CD4-positive, alpha-beta memory T cell (primary cell): ENCODE measurements at places on chromosomes 2 and 18. TPM values are rescaled to one million over a fixed set of nuclear protein-coding genes. Genes with fewer than 3 reads are reported as not detected.

SERPINB12 gene
- total RNA-seq = not detected

MAP2 gene
- total RNA-seq = 0.47 TPM

PLEK gene
- 9.1 TPM for total RNA-seq

RSAD2 gene
- 3.8 TPM for total RNA-seq

PARD6G gene
- total RNA-seq = 0.28 TPM

HNMT gene
- total RNA-seq = 0.32 TPM

ALK gene
- total RNA-seq = not detected

CPO gene
- total RNA-seq = not detected

CGREF1 gene
- not detected for total RNA-seq

NT5DC4 gene
- not detected for total RNA-seq

EHD3 gene
- 4.4 TPM for total RNA-seq

RFTN2 gene
- not detected for total RNA-seq

FAM110C gene
- total RNA-seq = 2.1 TPM

NEB gene
- 0.91 TPM for total RNA-seq

- H3K27ac ChIP-seq = no peak overlapping the region
- no peaks in the 10 kb centered on the region for H3K4me1 ChIP-seq
- no peak for DNase-seq
- H3K4me3 ChIP-seq = no peak overlapping the region
- H3K36me3 ChIP-seq = no peaks in the 10 kb centered on the region
Observed at GRCh38 chr18:50398947-50399346, 24.1 kb downstream of the SKA1 start.

- no peaks in the 10 kb centered on the region for H3K27me3 ChIP-seq
- no peaks in the 10 kb centered on the region for H3K36me3 ChIP-seq
- no peak overlapping the region for H3K4me3 ChIP-seq
- no peaks in the 10 kb centered on the region for H3K4me1 ChIP-seq
- no peak overlapping the region for H3K27ac ChIP-seq
Observed at GRCh38 chr18:56067214-56067894, 479.4 kb upstream of the TCF4 start.

DNA sequence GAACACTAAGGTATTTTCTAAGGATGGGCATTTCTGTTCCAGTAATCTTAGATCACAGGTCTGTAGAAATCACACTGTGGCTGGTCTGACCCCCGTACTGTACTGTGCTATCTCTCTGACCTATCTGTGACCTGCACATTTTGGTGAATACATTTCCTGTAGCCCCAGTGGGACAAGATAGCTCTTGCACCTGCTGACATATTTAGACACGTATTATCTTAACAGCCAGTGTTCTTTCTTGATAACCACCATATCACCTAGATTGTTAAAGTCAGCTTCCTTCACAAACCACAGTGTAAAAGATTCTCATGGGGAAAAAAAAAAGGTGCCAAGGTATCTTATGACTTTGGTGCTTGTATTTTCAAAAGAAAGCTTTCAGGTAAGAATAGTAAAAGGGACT lies 39.8 kb upstream of the TMEM247 start:
- peak; percentile 59 for DNase-seq
- H3K4me1 ChIP-seq = peaks cover 30% of the 10 kb centered on the region
- H3K4me3 ChIP-seq = no peak overlapping the region
- H3K27ac ChIP-seq = peak overlapping the region; percentile 25
- no peaks in the 10 kb centered on the region for H3K36me3 ChIP-seq
- no peaks in the 10 kb centered on the region for H3K27me3 ChIP-seq

DNA sequence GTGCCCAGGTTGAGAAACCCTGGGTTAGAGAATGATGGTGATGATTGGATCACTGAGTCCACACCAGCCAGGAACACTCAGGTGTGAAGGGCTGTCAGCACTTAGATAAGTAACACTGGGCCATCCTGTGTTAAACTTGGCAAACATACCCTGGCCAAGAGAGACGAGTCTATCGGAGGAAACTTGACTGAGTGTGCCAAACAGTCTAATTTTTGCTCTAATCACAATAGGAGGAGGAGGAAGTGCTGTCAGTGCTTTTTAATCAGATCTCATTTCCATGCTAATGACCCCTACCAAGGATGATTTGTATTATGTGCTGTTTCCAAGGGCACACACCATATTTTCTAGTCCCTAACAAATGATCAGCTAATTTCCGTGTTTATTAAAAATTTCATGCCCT lies 63.8 kb upstream of the SEC11C start:
- H3K36me3 ChIP-seq = no peaks in the 10 kb centered on the region
- no peaks in the 10 kb centered on the region for H3K27me3 ChIP-seq
- no peak for DNase-seq

- H3K4me3 ChIP-seq = no peak overlapping the region
- no peaks in the 10 kb centered on the region for H3K27me3 ChIP-seq
- no peak for DNase-seq
- peaks cover 7% of the 10 kb centered on the region for H3K4me1 ChIP-seq
- peaks cover 31% of the 10 kb centered on the region for H3K36me3 ChIP-seq
- H3K27ac ChIP-seq = no peak overlapping the region
Observed at GRCh38 chr18:24103320-24104021, 35.4 kb upstream of the CABYR start.

- H3K4me3 ChIP-seq = peak overlapping the region; percentile 44
- H3K27me3 ChIP-seq = no peaks in the 10 kb centered on the region
- H3K36me3 ChIP-seq = peaks cover 48% of the 10 kb centered on the region
- peaks cover 29% of the 10 kb centered on the region for H3K4me1 ChIP-seq
- DNase-seq = peak; percentile 12
Observed at GRCh38 chr2:69902213-69902922, 8.6 kb downstream of the SNRNP27 start.

GRCh38 chr2:155498106-155498505 lies 799.6 kb downstream of the KCNJ3 start:
- H3K27ac ChIP-seq = no peak overlapping the region
- H3K36me3 ChIP-seq = no peaks in the 10 kb centered on the region

- no peaks in the 10 kb centered on the region for H3K36me3 ChIP-seq
- H3K27me3 ChIP-seq = no peaks in the 10 kb centered on the region
- H3K4me3 ChIP-seq = no peak overlapping the region
- H3K27ac ChIP-seq = no peak overlapping the region
- H3K4me1 ChIP-seq = no peaks in the 10 kb centered on the region
Observed at GRCh38 chr2:5020116-5020875, 671.9 kb upstream of the SOX11 start.

GRCh38 chr18:28606686-28607085 lies 429.8 kb upstream of the CDH2 start:
- H3K36me3 ChIP-seq = no peaks in the 10 kb centered on the region
- no peak for DNase-seq
- no peak overlapping the region for H3K27ac ChIP-seq
- no peaks in the 10 kb centered on the region for H3K4me1 ChIP-seq

DNA sequence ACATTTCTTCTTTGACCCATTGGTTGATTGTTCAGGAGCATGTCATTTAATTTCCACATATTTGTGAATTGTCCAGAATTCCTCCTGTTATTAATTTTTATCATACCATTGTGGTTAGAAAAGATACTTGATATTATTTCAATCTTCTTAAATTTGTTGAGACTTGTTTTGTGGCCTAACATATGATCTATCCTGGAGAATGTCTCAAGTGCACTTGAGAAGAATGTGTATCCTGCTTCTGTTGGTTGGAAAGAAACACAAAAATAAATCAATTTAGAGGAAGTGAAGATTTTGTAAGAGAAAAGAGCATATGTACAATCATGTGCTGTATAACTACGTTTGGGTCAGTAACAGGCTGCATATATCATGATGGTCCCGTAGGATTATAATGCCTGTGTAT lies 118.6 kb upstream of the CDC42EP3 start:
- H3K27ac ChIP-seq = no peak overlapping the region
- no peaks in the 10 kb centered on the region for H3K27me3 ChIP-seq
- DNase-seq = no peak
- H3K4me3 ChIP-seq = no peak overlapping the region
- no peaks in the 10 kb centered on the region for H3K4me1 ChIP-seq

GRCh38 chr2:233768076-233768475 lies 8.0 kb downstream of the UGT1A1 start:
- H3K4me3 ChIP-seq = no peak overlapping the region
- DNase-seq = no peak
- no peaks in the 10 kb centered on the region for H3K4me1 ChIP-seq
- H3K27me3 ChIP-seq = no peaks in the 10 kb centered on the region
- H3K36me3 ChIP-seq = no peaks in the 10 kb centered on the region

- no peak overlapping the region for H3K4me3 ChIP-seq
- no peaks in the 10 kb centered on the region for H3K4me1 ChIP-seq
- DNase-seq = no peak
Observed at GRCh38 chr2:149160195-149160594, 121.7 kb downstream of the LYPD6B start.

DNA sequence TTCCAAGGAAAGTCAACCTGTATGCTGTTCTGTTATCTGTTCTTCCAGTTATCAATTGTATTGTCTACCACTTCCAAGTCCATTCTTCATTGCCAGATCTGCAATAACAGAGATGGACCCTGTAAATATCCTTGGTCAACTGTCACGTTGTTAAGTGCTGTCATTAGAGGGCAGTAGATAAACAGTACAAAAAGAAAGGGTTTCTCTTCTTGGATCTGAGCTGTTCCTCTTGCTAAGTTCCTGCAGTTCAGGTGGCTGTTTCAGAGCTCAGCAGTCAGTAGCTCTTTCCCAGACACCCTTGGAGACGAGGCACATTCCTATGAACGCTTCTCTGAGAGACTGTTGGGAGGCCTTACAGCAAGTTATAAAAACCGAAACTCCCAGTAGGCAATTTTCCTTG lies 957.1 kb upstream of the CHAC2 start:
- no peak overlapping the region for H3K27ac ChIP-seq
- H3K4me1 ChIP-seq = no peaks in the 10 kb centered on the region
- no peaks in the 10 kb centered on the region for H3K36me3 ChIP-seq
- H3K4me3 ChIP-seq = no peak overlapping the region
- no peak for DNase-seq

DNA sequence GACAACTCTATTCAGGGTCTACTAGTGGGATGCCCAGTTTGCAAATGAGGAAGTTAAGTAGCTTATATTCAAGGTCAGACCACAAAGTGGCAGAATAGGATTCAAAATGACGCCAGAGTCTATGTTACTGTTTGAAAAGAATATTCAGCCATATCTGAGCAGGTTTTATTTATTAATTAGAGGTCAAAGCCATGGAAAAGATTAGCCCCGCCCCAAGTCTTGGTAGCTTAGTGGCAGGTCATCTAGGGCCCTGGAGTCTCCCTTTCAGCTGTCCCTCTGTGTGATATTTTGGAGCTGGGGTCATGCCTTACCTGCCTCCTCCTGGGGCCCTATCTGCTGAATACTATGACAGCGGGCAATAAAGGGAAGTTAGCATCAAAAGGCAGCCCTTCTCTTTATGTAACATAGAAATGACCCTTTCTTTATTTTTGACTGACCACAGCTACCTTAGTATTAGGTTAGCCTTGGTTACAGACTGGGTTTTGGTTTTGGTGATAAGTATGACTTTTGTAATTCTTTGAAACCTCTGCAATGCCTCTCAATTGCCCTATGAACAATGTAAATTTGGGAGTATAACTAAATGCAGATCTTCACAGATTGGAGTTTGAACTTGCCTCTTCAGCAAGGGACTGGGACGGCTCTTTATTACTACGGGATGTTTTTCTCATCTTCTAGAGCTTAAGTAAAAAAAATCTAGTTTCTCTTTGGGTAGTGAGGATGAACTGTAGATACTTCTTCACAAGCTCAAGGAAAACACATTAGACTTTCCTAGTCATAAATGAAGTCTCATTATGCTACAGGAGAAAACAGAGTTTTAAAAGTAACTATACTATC lies 153.0 kb upstream of the ITGA4 start:
- peaks cover 85% of the 10 kb centered on the region for H3K4me1 ChIP-seq
- H3K27me3 ChIP-seq = no peaks in the 10 kb centered on the region
- peak overlapping the region; percentile 73 for H3K27ac ChIP-seq
- no peak overlapping the region for H3K4me3 ChIP-seq
- DNase-seq = no peak
- no peaks in the 10 kb centered on the region for H3K36me3 ChIP-seq

- no peaks in the 10 kb centered on the region for H3K4me1 ChIP-seq
- DNase-seq = no peak
- no peak overlapping the region for H3K4me3 ChIP-seq
- H3K27me3 ChIP-seq = no peaks in the 10 kb centered on the region
- H3K27ac ChIP-seq = no peak overlapping the region
Observed at GRCh38 chr2:156031121-156031520, 301.4 kb downstream of the NR4A2 start.

DNA sequence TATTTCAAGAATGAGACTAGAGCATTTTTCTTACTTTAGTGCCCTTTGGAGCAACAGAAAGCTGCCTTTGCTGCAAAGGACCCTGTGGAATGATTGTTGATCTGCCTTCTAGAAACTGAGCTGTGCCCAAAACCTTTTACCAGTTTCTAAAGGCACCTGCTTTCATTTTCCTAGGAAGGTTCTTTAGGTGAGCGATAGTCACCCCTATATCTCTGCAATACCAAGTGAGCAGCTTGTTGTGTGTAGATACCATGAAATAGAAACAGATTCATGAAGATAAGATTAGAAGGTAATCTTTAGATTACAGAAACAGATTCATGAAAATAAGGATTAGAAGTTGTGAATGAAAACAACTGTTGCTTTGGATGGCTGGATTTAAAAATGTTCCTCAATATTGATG lies 202.3 kb downstream of the PLCL1 start:
- H3K36me3 ChIP-seq = no peaks in the 10 kb centered on the region
- no peaks in the 10 kb centered on the region for H3K27me3 ChIP-seq
- no peak for DNase-seq
- H3K4me1 ChIP-seq = peaks cover 36% of the 10 kb centered on the region
- no peak overlapping the region for H3K4me3 ChIP-seq
- peak overlapping the region; percentile 10 for H3K27ac ChIP-seq

- no peak overlapping the region for H3K4me3 ChIP-seq
- no peak overlapping the region for H3K27ac ChIP-seq
- peaks cover 89% of the 10 kb centered on the region for H3K36me3 ChIP-seq
- DNase-seq = no peak
Observed at GRCh38 chr18:74515620-74516231, 18.6 kb upstream of the CNDP1 start.

- H3K36me3 ChIP-seq = no peaks in the 10 kb centered on the region
- no peaks in the 10 kb centered on the region for H3K27me3 ChIP-seq
- peak; percentile 46 for DNase-seq
- peak overlapping the region; percentile 36 for H3K4me3 ChIP-seq
- peak overlapping the region; percentile 34 for H3K27ac ChIP-seq
Observed at GRCh38 chr2:105935063-105935462, 190.4 kb downstream of the NCK2 start.

- no peaks in the 10 kb centered on the region for H3K36me3 ChIP-seq
- H3K4me1 ChIP-seq = peaks cover 25% of the 10 kb centered on the region
- H3K27me3 ChIP-seq = no peaks in the 10 kb centered on the region
- DNase-seq = no peak
Observed at GRCh38 chr2:15560140-15560987, 770 bp downstream of the NBAS start.

DNA sequence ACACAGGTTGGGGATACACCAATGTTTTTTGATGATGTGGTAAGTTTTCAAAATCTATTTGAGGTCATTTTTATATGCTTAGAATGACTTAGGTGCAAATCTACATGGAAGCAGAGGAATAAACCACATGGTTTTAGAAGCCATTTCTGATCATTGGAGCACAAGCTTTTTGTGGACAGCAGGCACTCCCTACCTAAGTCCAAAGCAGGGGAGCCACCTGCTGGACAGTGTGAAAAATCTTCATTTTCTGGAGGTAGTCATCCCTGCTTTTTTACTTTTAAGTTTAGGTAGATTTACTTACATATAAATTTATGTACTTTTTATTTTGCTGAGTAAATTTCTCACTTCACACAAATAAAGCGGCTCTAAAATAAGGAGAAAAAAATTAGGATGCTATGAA lies 323.2 kb downstream of the PLCL1 start:
- DNase-seq = peak; percentile 39
- H3K27me3 ChIP-seq = no peaks in the 10 kb centered on the region
- H3K4me1 ChIP-seq = no peaks in the 10 kb centered on the region
- no peak overlapping the region for H3K4me3 ChIP-seq
- H3K36me3 ChIP-seq = no peaks in the 10 kb centered on the region
- no peak overlapping the region for H3K27ac ChIP-seq

GRCh38 chr2:176164201-176164600 lies 7.1 kb downstream of the HOXD3 start:
- H3K4me3 ChIP-seq = no peak overlapping the region
- H3K27ac ChIP-seq = no peak overlapping the region
- DNase-seq = no peak
- no peaks in the 10 kb centered on the region for H3K4me1 ChIP-seq
- peaks cover 64% of the 10 kb centered on the region for H3K27me3 ChIP-seq
